ENCODE measurements at places on chromosomes 13 and 19. TPM values are rescaled to one million over a fixed set of nuclear protein-coding genes. Genes with fewer than 3 reads are reported as not detected.

PLIN5 gene
- total RNA-seq = 1.4 TPM

IGSF23 gene
- total RNA-seq = not detected

ATP4B gene
- total RNA-seq = not detected

SUGT1 gene
- total RNA-seq = 47.5 TPM

PLVAP gene
- total RNA-seq = not detected

ZSCAN18 gene
- 24.5 TPM for total RNA-seq

RNF113B gene
- total RNA-seq = 0.23 TPM

SKA3 gene
- 15.4 TPM for total RNA-seq

GNA15 gene
- not detected for total RNA-seq

SLC10A2 gene
- not detected for total RNA-seq

GJA3 gene
- total RNA-seq = 2.2 TPM

SYCN gene
- not detected for total RNA-seq

ZNF626 gene
- 4.1 TPM for total RNA-seq

PRX gene
- 1.2 TPM for total RNA-seq

SLC8A2 gene
- not detected for total RNA-seq

ZNF560 gene
- 3.7 TPM for total RNA-seq

TTC9B gene
- total RNA-seq = 0.72 TPM

PLPPR3 gene
- total RNA-seq = 0.03 TPM

WBP4 gene
- 8.6 TPM for total RNA-seq

PRR36 gene
- total RNA-seq = not detected

CDC42EP5 gene
- total RNA-seq = 6.6 TPM

ATG4D gene
- 49.4 TPM for total RNA-seq

VSIG10L gene
- 1.4 TPM for total RNA-seq

C19orf38 gene
- total RNA-seq = not detected

ZNF296 gene
- 0.82 TPM for total RNA-seq

PGLYRP2 gene
- not detected for total RNA-seq

SHFL gene
- total RNA-seq = 28.4 TPM

FBN3 gene
- total RNA-seq = not detected

GPR183 gene
- not detected for total RNA-seq

FUT3 gene
- not detected for total RNA-seq

APOC1 gene
- 11.1 TPM for total RNA-seq

PRR20D gene
- total RNA-seq = not detected

KIR3DL2 gene
- not detected for total RNA-seq

ANKLE1 gene
- total RNA-seq = 6.9 TPM

PRTN3 gene
- total RNA-seq = not detected

NBEA gene
- total RNA-seq = 3.1 TPM

NMRK2 gene
- not detected for total RNA-seq

TJP3 gene
- total RNA-seq = 0.03 TPM

SOX1 gene
- not detected for total RNA-seq

UGGT2 gene
- total RNA-seq = 38.6 TPM

PIBF1 gene
- 42.0 TPM for total RNA-seq

ZNF665 gene
- 0.94 TPM for total RNA-seq

WDR88 gene
- total RNA-seq = not detected
